Fibroblast of skin of left quadriceps (primary cell): ENCODE measurements at places on chromosomes 5 and 9.
A peak's percentile ranks its signal among the peaks of the same experiment; 100 is the strongest.

- DNase-seq: no peak
Measured at GRCh38 chr9:61674465-61674864, 484.6 kb downstream of the SPATA31A7 start.

DNA sequence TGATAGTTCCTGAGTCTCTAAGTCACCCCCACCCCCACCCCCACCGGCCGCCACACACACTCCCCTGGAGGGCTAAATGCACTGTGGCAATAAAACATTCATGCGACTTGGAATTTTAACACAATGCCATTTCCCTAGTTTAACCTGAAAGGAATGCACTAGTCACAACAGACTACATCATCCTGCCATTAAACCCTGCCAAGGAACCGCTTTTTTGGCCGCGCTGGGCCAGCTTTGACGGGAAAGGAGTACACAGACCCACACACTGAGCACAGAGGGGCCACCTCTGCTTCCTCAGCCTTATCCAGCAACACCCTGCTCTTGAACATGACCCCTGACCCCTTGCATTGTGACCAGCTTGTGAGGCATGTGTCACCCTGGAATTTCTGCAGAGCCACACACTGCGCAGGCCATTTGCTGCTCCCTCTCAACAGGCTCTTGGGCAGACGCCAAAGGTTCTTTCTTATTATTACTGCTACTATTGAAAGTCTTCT is 165.3 kb downstream of the BNC2 start:
- DNase-seq: peak; percentile 94

- no peak for DNase-seq
Measured at GRCh38 chr5:78672154-78672553, 23.6 kb upstream of the LHFPL2 start.

- peak; percentile 63 for DNase-seq
Measured at GRCh38 chr5:34656001-34656699, at the start of gene RAI14. Gene RAI14, plus strand, starts transcription at chr5:34656328. Its CDS starts 30,592 bp downstream, at chr5:34686920.

DNA sequence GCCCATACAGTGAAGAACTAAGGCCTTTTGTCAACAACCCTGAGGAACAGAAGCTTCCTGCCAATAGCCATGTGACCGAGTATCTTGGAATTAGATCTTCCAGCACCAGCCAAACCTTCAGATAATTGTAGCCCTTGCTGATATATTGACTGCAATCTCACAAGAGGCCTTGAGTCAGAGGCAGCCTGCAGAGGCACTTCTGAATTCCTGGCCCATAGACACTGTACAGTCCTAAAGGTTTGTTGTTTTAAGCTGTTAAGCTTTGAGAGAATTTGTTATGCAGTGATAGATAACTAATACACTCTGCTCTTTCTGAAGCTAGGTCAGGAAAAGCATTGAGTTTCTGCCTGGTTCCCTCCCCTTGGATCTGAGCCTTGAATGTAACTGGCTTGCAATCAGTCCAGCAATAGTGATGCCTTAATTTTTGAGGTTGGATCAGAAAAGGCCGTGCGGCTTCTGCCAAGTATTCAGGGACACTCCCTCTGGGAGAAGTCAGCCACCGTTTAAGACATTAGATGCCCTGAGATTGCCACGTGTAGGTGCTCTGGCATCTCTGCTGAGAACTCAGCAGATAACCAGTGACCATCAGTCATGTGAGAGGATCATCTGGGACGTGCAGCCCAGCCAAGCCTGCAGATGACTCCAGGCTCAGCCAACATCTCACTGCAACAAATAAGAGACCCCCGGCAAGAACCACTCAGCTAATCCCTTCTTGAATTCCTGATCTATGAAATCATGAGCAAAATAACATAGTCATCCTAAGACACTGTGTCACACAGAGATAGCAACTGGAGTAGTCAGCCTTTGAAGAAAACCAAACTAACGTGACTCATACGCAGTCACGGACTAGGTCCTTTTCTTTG is 126.8 kb upstream of the STC2 start:
- DNase-seq: peak; percentile 94

DNA sequence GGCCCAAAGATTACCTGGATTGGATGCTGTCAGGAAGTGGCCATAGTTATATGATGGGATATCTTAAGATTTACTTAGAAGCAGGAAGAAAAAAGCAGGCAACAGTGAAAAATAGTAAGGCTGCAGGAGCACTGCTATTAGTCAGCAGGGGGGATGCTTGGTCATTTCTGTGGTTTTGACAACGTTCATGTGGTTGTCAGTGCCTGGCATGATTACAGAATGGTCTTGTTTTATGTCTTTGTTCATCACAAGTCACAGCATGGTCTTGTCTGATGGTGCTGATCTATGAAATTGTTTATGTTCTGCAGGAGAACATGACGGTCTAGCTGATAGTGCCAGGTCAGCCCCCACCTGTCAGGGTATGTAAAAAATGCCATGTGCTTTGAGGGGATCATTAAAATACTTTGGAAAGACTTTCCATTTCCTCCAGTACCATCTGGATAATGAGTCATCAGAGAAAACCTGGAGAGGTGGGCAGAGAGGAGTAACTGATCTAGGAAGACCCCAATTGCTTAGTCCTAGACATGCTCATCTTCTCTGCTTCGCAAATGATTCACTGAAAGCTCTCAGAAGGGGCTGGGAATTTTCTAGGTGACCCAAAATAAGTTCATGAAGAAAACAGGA is 48.5 kb downstream of the PLGRKT start:
- peak; percentile 76 for DNase-seq

- no peak for DNase-seq
Measured at GRCh38 chr5:39022151-39022550, 52.0 kb downstream of the RICTOR start.

- DNase-seq: no peak
Measured at GRCh38 chr9:84514421-84514820, 155.1 kb upstream of the NTRK2 start.

- DNase-seq: no peak
Measured at GRCh38 chr9:126806336-126806735, 1.5 kb downstream of the ZBTB43 start.

GRCh38 chr9:6355728-6356127 is 27.6 kb downstream of the TPD52L3 start:
- peak; percentile 10 for DNase-seq

DNA sequence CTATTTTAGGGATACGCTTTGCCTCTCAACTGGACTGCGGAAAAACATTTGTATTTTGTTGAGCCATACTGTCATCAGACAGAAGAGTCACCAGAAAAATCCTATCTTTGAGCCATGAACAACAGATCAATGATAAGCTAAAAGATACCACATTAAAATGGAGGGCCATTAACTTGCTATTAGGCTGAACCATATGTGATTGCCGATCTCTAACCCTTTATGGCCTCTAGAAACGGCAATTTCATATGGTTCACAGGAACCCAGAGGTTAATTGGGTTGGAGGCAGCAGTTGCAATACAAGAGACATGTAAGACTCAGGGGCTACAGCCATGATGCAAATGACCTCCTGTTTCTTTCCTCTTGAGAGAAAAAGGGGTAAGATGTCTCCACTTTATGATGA is 69.8 kb downstream of the MYO10 start:
- DNase-seq: no peak

- no peak for DNase-seq
Measured at GRCh38 chr9:90981726-90982125, 180.1 kb downstream of the SYK start.

DNA sequence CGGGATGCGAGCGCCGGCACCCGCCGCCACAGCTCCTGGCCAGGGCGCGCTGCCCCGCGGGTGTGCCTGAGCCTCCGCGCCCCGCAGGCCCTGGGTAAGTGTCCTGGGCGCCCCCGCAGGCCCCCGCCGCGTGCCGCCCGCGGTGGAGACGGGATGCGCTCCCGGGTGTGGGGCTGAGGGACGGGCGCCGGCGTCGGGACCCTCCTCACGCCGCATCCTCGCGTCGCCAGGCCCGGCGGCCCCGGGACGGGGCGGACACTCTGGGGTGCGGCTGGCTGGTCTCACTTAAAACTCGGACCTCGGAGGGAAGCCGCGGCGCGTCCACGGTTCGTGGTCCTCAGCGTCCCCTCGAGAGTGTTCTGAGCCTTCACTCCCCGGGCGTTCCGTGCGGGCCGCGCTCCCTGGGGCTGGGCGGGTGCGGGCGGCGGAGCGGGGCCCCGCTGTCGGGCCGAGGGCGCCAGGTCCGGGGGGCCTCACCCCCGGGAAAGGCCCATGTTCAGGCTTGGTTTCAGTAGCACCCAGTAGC is 275 bp downstream of the AHRR start:
- no peak for DNase-seq

- no peak for DNase-seq
Measured at GRCh38 chr5:110630350-110630749, 96.1 kb downstream of the TMEM232 start.

DNA sequence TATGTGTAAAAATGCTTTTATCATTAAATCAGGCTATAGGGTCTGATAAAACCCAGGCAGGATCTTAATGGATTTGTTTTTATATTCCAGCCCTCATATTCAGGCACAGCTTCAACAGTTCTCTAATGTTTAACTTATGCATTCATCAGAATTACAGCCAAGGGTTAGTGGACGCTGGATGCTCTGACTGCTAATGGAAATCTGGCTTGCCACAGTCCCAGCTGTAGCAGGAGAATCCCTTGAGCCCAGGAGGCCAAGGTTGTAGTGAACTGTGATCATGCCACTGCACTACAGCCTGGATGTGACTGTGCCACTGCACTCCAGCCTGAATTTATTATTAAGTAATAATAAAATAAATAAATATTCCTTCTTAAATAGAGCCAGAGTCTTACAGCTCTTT is 98.0 kb downstream of the SLC25A46 start:
- DNase-seq: no peak

DNA sequence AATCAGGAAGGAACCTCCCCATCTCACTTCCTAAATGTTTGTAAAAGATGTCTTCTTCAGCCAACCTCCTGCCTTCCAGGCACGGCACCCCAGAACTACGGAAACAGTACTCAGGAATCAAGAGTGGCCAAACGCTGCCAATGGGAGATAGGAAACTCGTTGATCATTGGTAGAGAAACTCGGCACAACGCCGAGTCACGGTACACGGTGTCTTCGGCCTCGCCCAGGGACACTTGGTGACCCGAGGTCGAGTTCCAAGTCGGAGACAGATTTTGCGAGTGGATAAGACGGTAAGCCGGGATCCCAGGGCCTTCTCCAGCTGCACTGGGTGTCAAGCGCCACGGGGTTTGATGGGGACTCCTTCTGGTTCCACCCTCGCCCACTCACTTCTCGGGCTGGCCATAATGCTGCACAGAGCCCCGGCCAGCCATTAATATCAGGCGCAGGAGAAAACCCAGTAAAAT is 343 bp downstream of the KIAA0825 start:
- peak; percentile 24 for DNase-seq

GRCh38 chr9:113742878-113743277 is 133.2 kb upstream of the ZNF618 start:
- DNase-seq: no peak

- DNase-seq: no peak
Measured at GRCh38 chr9:124768750-124769548, 2.2 kb downstream of the NR6A1 start.

DNA sequence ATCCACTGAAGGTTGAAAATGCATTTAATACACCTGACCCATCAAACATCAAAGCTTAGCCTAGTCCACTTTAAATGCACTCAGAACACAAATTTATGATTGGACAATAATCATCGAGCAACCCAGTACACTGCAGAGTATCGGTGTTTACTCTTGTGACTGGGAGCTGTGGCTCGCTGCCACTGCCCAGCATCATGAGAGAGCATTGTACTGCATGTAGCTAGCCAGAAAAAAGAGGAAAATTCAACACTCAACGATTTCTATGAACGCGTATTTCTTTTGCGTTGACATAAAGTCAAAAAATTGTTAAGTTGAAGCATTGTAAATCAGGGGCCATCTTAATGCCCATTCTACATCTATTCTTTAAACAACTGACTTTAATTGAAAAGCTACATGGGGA is 95.1 kb upstream of the CD180 start:
- DNase-seq: no peak
